Skeletal muscle tissue (tissue), 5 donors: ENCODE measurements at places on chromosomes 12 and 14. TPM values are rescaled to one million over a fixed set of nuclear protein-coding genes. Genes with fewer than 3 reads are reported as not detected.

Gene KCNJ8
- 32.4 TPM for total RNA-seq

Gene KCNK10
- total RNA-seq = not detected

Gene STXBP6
- total RNA-seq = 17.7 TPM

Gene CCDC184
- 0.52 TPM for total RNA-seq

Gene RNASE4
- 17.7 TPM for total RNA-seq
